ENCODE measurements at places on chromosomes 2 and 18.

GRCh38 chr2:161873707-161874106 lies 200.3 kb downstream of the DPP4 start:
- DNase-seq: no peak

DNA sequence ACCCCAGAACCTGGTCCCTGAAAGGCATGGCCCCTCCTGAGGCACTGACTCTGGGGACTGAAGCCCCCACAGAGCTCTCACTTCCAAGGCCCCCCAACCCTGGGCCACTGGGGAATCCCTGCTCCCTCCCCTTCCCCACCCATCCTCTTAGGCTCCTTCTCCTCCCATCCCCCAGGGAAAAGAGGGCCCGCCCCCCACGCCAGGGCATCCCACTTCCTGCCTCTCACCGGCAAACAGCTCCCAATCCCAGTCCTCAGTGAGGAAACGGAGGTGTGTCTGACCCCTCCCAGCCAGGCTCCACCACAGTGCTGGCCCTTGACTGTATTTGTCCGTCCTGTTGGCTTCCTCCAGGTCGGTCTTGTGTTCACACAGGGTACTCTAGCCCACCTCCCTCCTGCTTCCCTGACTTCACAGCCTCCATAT lies 35.0 kb upstream of the PTMA start:
- no peak for DNase-seq

GRCh38 chr18:51266773-51267172 lies 69.3 kb upstream of the MEX3C start:
- DNase-seq: no peak

- DNase-seq: no peak
These were observed 89.1 kb downstream of the ANTXR1 start for GRCh38 chr2:69102041-69102593.

GRCh38 chr2:200101922-200102321 lies 146.5 kb downstream of the MAIP1 start:
- no peak for DNase-seq

DNA sequence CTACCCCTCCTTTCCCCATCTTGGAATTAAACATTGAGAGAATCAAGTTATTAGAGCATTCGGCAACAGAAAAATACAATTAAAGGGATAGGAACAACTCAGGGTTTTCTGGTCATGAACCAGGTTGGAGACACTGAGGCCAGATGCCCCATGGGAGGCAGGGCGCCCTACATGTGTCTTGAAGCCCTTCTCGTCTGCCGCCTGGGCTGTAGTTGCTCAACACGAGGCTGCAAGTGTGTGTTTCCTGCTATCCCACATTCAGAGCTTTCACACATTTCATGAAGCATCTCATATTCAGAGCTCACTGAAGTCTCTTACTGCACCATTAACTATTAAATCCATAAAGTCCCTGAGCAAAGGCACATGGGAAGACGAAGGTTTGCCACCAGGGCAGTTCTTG lies 28.8 kb downstream of the TTC39C start:
- DNase-seq: no peak

DNA sequence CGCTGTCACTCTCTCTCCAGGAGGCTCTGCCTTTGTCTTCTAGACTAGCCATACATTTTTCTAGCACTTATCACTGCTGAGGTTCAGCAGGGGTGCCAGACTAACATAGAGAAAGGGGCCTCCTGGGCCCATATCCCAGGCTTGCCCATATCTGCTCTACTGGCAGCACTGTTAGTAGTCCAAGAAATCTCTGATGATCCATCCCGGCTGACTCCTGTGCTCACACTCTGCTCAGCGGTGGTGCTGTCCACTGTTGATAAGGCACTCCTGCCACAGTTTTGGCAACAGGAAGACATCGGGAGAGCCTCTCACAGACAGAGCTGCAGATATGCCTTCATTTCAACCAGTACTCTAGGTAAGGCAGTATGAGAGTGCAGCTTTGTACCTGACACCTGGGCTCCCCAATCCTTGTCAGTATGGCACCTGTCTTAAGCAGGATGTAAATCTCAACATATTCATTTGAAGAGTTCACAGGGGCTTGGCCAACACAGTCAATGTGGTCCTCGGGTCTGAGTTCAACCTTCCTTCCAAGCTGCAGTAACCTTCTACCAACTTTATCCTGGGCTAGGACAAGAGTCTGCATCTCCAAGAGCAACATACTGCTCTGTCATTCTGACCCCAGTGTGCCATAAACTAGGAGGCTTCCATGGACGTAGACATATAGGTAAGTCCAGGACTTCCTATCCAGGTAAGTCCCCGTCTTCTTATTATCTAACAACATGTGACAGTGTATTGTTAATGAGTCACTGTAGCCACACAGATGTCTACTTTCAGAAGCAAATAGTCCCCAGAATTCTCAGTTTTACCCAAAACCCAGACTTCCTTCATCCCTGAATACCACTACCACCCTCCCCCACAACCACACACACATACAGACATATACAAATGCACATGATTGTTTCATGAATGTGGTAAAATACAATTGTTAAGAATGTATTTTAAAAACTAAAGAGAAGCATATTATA lies 16.2 kb downstream of the KLF7 start:
- DNase-seq: no peak

DNA sequence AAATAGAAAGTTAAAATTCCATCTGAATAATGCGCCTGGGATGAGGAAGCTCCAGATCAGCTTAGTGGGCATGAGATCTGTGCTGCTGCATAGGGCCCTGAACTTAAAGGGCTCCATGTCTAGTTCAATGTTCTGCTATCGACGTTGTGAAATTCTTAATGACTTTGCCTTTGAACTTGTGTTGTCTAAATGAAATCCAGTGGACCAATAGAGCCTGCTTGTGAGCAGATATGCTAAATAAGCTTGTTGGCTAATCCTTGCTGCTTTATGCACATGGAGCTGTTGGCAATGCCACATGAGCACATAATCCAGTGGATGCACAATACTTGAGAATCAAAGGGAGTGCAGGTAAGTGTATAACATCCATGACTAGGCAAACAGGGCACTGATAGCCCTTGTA lies 228.6 kb downstream of the TNS1 start:
- no peak for DNase-seq

DNA sequence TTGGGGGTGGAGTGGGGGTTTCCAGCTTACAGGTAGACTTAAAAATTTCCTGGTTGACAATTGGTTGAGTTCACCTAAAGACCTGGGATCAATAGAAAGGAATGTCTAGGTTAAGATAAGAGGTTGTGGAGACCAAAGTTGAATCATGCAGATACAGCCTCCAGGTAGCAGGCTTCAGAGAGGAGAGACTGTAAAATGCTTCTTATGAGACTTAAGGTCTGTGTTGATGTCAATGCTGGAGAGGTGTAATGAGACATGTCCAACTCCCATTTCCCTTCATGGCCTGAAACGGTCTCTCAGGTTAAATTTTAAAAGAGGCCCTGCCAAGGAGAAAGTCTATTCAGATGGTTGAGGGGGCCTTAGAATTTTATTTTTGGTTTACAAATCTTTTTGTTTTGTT lies 38.5 kb upstream of the RND3 start:
- no peak for DNase-seq

DNA sequence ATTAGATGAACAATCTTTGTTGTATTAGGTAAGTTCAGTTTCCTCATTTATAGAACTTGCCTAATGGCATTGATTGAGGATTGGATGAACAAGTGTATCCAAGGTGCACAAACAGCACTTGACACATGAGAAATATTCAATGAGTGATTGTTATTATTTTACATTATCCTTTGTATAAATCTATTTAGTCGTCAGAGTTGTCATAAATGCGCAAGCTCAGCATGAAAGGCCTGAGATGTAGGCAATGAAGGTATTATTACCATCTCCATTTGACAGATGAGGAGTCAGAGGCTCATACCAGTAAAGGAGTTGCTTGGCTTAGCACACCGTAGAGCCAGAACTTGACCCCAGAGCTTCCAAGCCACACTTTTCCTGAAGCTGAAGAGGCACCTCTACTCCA lies 291.4 kb downstream of the C1D start:
- no peak for DNase-seq

DNA sequence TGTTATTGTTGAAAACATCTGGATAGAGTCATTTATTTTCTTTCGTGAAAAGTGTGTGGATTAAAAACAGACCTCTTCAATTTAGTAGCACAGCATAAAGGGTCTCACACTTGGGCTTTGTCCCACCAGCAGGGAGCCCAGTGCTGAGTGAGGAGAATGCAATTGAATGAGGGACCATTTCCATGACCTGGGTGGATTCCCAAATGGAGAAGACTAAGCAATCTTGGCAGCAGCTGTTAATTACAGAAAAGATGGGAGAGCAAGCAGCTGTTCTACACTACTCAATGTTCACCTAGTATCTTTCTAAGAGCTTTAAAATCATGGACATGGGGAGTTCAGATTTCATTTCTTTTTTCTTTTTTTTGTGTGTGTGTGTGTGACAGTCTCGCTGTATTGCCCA lies 121.8 kb upstream of the FN1 start:
- no peak for DNase-seq

DNA sequence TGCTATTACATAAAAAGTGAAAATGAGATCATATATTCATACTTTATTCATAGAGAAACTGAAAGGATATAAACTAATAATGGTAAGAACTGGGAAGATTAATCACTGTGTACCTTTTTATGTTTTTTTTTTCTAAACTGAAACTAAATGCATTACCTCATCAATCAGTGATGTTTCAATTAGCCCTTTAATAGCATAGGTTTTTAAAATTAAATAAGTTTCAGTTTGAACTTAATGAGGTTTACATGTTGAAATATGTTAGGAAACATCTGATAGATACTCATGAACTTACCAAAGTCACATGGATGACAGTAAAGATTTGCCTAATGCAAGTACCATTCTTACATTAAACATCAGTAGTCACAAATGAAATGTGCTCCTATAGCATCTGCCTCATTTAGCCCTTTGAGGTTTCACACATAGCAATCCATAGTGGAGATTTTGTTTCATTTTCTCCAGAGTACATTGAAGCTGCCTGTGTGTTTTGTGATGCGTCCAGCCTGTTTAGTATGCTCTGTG lies 8.9 kb downstream of the MAPRE2 start:
- no peak for DNase-seq

GRCh38 chr2:193806088-193806774 lies 1611.5 kb upstream of the TMEFF2 start:
- no peak for DNase-seq

DNA sequence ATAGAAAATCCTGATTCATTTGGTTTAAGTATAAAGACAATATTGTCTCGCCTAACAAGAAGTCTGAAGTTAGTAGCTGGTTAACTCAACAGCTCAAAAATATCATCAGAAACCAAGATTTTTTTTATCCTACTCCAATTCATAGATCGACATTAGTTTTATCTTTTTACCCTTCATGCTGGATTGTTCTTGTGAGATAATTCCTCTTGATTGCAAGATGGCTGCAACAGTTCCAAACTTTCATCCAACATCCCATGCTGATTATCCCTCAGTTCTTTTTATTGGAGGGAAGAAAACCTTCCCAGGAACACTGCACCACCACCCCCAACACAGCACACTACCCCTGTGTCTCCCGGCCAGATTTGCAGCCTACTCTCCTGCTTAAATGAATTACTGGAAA lies 370.2 kb upstream of the RAB6C start:
- no peak for DNase-seq

DNA sequence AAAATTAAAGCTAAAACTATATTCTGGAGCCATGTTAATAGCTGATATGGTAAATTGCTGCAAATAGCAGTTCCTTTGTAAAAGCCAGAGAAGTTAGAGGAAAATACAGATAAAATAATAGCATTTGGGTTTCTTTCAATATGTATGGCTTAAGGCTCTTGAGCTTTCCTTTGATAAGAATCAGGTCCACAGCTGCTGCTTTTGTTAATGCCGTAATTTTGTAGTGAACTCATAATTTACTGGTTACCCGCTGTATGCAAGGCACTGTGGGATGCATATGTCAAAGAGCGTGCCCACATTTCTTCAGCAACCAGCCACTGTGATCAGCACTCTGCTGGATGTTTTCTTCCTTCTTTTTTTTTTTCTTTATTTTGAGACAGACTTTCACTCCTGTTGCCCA lies 79.1 kb downstream of the MOGAT1 start:
- no peak for DNase-seq

- DNase-seq: no peak
These were observed 674.1 kb downstream of the NYAP2 start for GRCh38 chr2:226073496-226074160.

DNA sequence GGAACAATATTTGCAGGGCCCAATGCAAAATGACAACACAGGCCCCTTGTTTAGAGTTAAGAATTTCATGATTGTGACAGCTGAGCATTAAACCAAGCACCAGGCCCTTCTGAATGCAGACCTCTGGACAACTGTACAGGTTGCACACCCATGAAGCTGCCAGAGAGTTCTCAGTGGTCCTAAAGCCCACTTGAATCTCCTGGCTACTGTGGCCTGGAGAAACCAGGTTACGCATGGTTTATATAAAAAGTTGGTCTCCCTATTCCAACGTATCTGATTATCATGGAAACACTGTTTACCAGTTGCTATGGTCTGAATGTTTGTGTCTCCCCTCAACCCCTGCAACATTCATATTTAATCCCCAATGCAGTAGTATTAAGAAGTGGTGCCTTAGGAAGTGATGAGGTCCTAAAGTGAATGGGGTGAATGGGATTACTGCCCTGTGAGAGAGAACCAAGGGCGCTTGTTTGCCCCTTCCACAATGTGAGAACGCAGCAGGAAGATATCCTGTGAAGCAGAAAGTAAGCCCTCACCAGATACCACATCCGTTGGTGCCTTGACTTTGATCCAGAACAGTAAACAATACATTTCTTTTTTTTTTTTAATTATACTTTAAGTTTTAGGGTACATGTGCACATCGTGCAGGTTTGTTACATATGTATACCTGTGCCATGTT lies 48.0 kb upstream of the ANXA4 start:
- no peak for DNase-seq

DNA sequence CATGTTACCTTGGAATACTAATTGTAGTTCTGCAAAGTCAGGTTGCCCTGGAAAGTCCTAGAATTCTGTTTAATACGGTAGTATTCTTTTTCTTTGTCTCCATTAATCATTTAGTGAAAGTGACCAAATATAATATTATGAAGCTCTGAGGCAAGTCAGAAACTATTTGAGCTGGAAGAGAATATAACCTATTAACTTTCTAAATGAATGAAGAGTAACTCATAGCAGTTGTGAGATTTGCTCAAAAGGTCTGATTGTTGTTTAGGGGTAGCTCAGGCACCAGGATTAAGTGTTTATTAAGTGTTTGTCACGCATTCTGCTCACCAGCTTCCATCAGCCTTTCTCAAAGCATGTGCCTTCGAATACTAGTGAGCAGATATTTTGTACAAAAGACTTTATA lies 46.7 kb upstream of the SERPINE2 start:
- DNase-seq: no peak

DNA sequence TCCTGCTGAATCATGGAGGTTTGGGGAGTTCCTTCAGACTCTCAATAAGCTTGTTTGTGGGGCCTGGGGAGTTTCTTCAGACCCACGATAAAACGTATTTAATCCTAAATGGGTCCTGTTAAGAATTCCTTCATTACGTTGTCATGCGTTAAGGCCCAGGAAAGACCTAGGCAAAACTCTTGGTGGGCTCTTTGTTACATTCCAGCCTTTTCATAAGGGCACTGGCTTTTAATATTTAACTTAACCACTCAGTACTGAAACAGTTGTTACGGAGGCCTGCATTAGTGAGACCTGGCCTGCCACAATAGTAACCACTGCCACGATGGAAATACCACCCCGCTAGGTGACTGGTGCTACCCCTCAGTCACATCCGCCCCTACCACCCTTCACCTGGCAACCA lies 17.5 kb upstream of the BIN1 start:
- DNase-seq: no peak

GRCh38 chr18:24011123-24011917 lies 3.2 kb upstream of the TTC39C start:
- no peak for DNase-seq
